Mesangial cell (primary cell): ENCODE measurements at places on chromosomes 5 and 9. TPM values are rescaled to one million over a fixed set of nuclear protein-coding genes. Genes with fewer than 3 reads are reported as not detected.

The WNK2 gene
- 0.13 and 0.33 TPM in 2 replicates for total RNA-seq

The ENTREP1 gene
- 0.49 and 1.3 TPM in 2 replicates for total RNA-seq

The SOX30 gene
- total RNA-seq, result 0.33 and 0.51 TPM in 2 replicates

The GPR21 gene
- total RNA-seq, result not detected in 2 replicates

The LYSMD3 gene
- 6.5 and 6.7 TPM in 2 replicates for total RNA-seq

The ROR2 gene
- 0.98 and 4.9 TPM in 2 replicates for total RNA-seq

The SLC46A2 gene
- total RNA-seq, result not detected in 2 replicates

The ITGA2 gene
- 3.8 and 4.9 TPM in 2 replicates for total RNA-seq

The KIAA1958 gene
- total RNA-seq, result 4.7 and 7.9 TPM in 2 replicates

The ARL15 gene
- 13.0 and 17.2 TPM in 2 replicates for total RNA-seq

The KCNMB1 gene
- not detected in 2 replicates for total RNA-seq

The GDF9 gene
- 0.38 TPM in 1 of 2 replicates, not detected in the other for total RNA-seq

The MCC gene
- total RNA-seq, result 10.4 and 13.9 TPM in 2 replicates

The STPG3 gene
- total RNA-seq, result not detected in 2 replicates

The SLC45A2 gene
- total RNA-seq, result not detected in 2 replicates

The JAKMIP2 gene
- 0.25 and 0.65 TPM in 2 replicates for total RNA-seq

The RARS1 gene
- 43.0 and 73.0 TPM in 2 replicates for total RNA-seq

The FGF10 gene
- total RNA-seq, result not detected in 2 replicates

The ECSCR gene
- total RNA-seq, result 0.65 TPM in 1 of 2 replicates, not detected in the other

The SLC26A2 gene
- 10.4 and 11.7 TPM in 2 replicates for total RNA-seq

The TNFSF15 gene
- total RNA-seq, result 0.16 and 0.25 TPM in 2 replicates

The GABBR2 gene
- total RNA-seq, result under 0.01 and 0.98 TPM in 2 replicates

The MYMK gene
- not detected in 2 replicates for total RNA-seq

The SHISAL2B gene
- not detected in 2 replicates for total RNA-seq

The CA9 gene
- total RNA-seq, result 0.13 and 0.16 TPM in 2 replicates

The PCDHA12 gene
- 0.25 TPM in 1 of 2 replicates, not detected in the other for total RNA-seq

The FABP6 gene
- total RNA-seq, result not detected in 2 replicates

The PDCD1LG2 gene
- 0.89 and 2.0 TPM in 2 replicates for total RNA-seq

The OR1Q1 gene
- total RNA-seq, result not detected in 2 replicates

The ARID3C gene
- 0.51 TPM in 1 of 2 replicates, not detected in the other for total RNA-seq

The C9orf50 gene
- 0.16 and 0.25 TPM in 2 replicates for total RNA-seq

The RNF208 gene
- total RNA-seq, result 1.6 and 5.3 TPM in 2 replicates

The GDNF gene
- total RNA-seq, result under 0.01 TPM in 1 of 2 replicates, not detected in the other

The NIM1K gene
- 0.13 TPM in 1 of 2 replicates, not detected in the other for total RNA-seq

The SH3GL2 gene
- 0.33 and 0.63 TPM in 2 replicates for total RNA-seq

The CCDC152 gene
- total RNA-seq, result 0.25 and 0.49 TPM in 2 replicates

The CDKN2B-AS1 gene
- total RNA-seq, result 0.63 and 0.98 TPM in 2 replicates

The CDC23 gene
- total RNA-seq, result 16.1 and 21.2 TPM in 2 replicates

The HTR1A gene
- not detected in 2 replicates for total RNA-seq

The ARHGEF39 gene
- 0.89 and 11.1 TPM in 2 replicates for total RNA-seq

The NPR2 gene
- total RNA-seq, result 19.2 and 31.2 TPM in 2 replicates

The ELOVL7 gene
- 1.1 and 5.8 TPM in 2 replicates for total RNA-seq

The TIGD6 gene
- total RNA-seq, result 2.6 and 3.7 TPM in 2 replicates

The PAEP gene
- not detected in 2 replicates for total RNA-seq

The IL9 gene
- total RNA-seq, result not detected in 2 replicates

The IL17B gene
- 0.38 and 2.0 TPM in 2 replicates for total RNA-seq

The PRR16 gene
- 0.25 and 0.98 TPM in 2 replicates for total RNA-seq

The FBXL17 gene
- total RNA-seq, result 3.9 and 11.7 TPM in 2 replicates

The ENC1 gene
- 120 and 167 TPM in 2 replicates for total RNA-seq

The CDO1 gene
- 1.8 and 6.6 TPM in 2 replicates for total RNA-seq

The COL5A1 gene
- 263 and 508 TPM in 2 replicates for total RNA-seq

The CYSRT1 gene
- total RNA-seq, result 0.49 and 2.9 TPM in 2 replicates

The FOXD4 gene
- 0.25 TPM in 1 of 2 replicates, not detected in the other for total RNA-seq

The SLC36A2 gene
- total RNA-seq, result not detected in 2 replicates
